ENCODE measurements at places on chromosomes 2 and 18. TPM values are rescaled to one million over a fixed set of nuclear protein-coding genes. Genes with fewer than 3 reads are reported as not detected.

Gene ABCB11
- polyA plus RNA-seq = not detected

Gene CYP26B1
- not detected for polyA plus RNA-seq

Gene CCDC178
- polyA plus RNA-seq = not detected

Gene IL18RAP
- polyA plus RNA-seq = 0.55 TPM

Gene TOGARAM2
- polyA plus RNA-seq = 0.28 TPM

Gene PSMD1
- 38.3 TPM for polyA plus RNA-seq

Gene ANKRD30BL
- polyA plus RNA-seq = 0.64 TPM

Gene C2orf66
- not detected for polyA plus RNA-seq

Gene TUBA3D
- not detected for polyA plus RNA-seq

Gene RAB17
- polyA plus RNA-seq = not detected

Gene VIT
- polyA plus RNA-seq = 0.09 TPM

Gene LOXHD1
- polyA plus RNA-seq = not detected

Gene NDC80
- polyA plus RNA-seq = 2.5 TPM

Gene PLGLB2
- not detected for polyA plus RNA-seq

Gene POTEJ
- polyA plus RNA-seq = not detected

Gene GCG
- polyA plus RNA-seq = not detected

Gene GKN2
- not detected for polyA plus RNA-seq

Gene CRYGC
- not detected for polyA plus RNA-seq

Gene TLK1
- polyA plus RNA-seq = 104 TPM

Gene CEP68
- polyA plus RNA-seq = 12.1 TPM

Gene SKOR2
- polyA plus RNA-seq = not detected

Gene RALB
- 81.7 TPM for polyA plus RNA-seq

Gene SEMA4F
- 6.4 TPM for polyA plus RNA-seq

Gene UGT1A5
- polyA plus RNA-seq = not detected

Measured in IgD-negative memory B cell (primary cell).